ENCODE measurements at places on chromosomes 2 and 18.

- DNase-seq = no peak
Observed at GRCh38 chr2:144162652-144163051, 357.3 kb downstream of the ZEB2 start.

DNA sequence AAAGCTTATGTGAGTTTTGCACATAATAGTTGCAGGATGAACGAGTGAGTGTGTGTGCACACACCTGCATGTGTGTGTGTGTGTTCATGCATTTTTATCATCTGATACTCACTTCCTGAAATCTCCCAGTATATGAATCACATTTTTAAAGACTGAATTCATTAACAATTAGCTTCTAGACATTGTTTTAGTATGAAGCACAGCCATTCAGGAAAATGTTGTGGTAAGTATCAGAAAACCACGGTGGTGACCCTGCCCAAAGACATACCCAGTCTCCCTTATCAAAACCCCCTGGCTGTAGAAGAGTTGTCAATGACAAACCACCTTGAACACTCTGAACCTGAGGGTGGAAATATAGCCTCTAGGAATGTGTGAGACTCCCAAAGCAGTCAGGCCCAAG lies 220.8 kb downstream of the ALK start:
- DNase-seq = no peak

DNA sequence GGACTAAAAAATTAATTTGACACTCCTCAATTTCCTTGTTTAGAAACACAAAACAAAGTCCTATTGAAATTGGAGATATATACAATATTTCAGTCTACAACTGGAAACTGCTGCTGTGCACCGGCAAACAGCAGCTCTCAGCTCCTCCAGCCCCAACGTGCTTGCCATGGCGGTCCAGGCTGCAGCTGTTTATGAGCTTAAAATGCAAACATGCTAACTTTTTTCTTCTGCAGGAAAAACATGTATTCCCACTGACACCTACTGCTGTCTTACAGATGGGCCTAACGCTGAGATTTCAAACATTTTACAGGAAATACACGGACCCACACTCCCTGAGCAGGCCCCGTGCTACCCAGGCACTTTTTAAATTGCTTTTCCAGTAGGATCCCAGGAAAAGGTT lies 195.5 kb downstream of the BCL11A start:
- DNase-seq = no peak

GRCh38 chr2:234953116-234954031 lies 1.6 kb downstream of the SH3BP4 start:
- DNase-seq = no peak

DNA sequence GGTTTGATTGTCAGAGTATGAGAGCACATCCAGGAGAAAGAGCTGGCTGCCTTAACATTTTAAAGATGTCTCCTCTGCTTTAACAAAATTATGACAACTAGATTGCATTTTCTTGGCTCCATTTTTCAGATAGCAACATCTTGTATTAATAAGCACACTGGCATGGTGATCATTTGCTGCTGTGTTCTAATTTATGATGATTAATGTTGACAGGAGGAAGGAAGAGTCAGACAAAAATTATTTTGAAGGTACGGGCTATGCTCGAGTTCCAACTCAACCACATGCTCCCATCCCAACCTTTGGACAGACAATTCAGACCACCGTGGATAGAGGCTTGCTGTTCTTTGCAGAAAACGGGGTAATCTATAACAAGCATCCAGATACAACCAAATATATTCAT lies 98.2 kb upstream of the TTC39C start:
- no peak for DNase-seq

DNA sequence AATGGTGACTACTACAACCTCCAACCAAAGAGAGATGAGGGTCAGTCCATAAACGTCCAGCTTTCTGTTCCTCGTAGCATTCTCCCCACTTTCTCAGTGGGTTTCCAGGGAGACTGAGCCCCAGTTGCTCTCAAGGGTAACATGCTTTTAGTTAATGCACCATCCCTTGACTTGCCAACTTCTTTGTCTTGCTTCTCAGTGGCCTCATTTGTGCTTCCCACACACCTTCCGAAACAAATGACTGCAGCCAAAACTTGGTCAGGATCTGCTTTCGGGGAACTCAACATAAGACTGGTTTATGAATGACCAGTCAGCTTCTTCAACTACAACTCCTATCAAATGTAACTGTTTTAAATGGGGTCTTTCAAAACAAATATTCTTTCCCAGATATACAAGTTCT lies 94.1 kb downstream of the COL6A3 start:
- no peak for DNase-seq

GRCh38 chr18:741931-742512 lies 29.6 kb upstream of the ENOSF1 start:
- no peak for DNase-seq

DNA sequence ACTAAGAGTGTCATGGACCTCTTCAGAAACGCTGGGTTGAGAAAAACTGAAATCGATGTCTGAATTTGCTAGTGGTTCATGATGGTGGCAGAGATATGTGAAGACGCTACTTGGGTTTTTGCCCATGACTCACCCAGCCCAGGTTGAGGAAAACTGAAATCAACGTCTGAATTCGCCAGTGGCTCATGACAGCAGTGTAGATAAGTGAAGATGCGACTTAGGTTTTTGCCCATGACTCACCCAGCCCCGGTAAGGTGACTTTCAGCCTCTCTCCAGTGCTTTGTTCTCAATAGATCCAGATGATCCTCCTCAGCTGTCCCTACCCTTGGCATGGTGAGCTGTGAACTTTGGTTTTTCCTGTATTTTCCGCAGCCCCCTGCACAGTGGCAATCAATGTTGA lies 105.3 kb upstream of the SIX3 start:
- no peak for DNase-seq

GRCh38 chr2:185860321-185860720 lies 121.7 kb downstream of the FSIP2 start:
- no peak for DNase-seq

GRCh38 chr2:52082646-52083045 lies 1050.7 kb upstream of the NRXN1 start:
- no peak for DNase-seq

- DNase-seq = no peak
Observed at GRCh38 chr2:80007777-80008503, 296.6 kb downstream of the LRRTM1 start.

- DNase-seq = peak; percentile 32
Observed at GRCh38 chr18:45449418-45450227, 165.7 kb upstream of the SLC14A2 start.

GRCh38 chr2:224775647-224776046 lies 59.5 kb upstream of the CCDC195 start:
- no peak for DNase-seq

DNA sequence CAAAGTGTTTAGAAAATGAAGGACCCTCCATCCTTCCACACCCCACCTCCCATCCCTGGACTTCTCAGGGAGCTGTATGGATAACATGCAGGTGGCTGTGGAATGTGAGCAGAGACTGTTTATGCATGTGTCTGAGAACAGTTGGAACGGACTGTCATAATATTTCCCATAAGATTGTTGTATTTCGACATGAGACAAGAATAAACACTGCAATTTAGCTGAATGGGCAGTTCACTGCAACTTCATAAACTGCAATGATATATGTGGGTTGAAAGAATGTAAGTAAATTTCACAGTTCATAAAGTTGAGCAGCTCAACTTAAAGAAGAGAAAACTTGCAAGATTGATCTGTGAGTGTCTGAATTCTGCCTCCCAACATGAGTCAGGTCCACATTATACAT lies 74.6 kb downstream of the MEP1B start:
- DNase-seq = no peak

- no peak for DNase-seq
Observed at GRCh38 chr18:6570581-6571238, 156.0 kb upstream of the L3MBTL4 start.

- no peak for DNase-seq
Observed at GRCh38 chr2:68438455-68439303, 28.4 kb downstream of the FBXO48 start.

- DNase-seq = no peak
Observed at GRCh38 chr2:41720331-41721251, 327.2 kb upstream of the PKDCC start.

DNA sequence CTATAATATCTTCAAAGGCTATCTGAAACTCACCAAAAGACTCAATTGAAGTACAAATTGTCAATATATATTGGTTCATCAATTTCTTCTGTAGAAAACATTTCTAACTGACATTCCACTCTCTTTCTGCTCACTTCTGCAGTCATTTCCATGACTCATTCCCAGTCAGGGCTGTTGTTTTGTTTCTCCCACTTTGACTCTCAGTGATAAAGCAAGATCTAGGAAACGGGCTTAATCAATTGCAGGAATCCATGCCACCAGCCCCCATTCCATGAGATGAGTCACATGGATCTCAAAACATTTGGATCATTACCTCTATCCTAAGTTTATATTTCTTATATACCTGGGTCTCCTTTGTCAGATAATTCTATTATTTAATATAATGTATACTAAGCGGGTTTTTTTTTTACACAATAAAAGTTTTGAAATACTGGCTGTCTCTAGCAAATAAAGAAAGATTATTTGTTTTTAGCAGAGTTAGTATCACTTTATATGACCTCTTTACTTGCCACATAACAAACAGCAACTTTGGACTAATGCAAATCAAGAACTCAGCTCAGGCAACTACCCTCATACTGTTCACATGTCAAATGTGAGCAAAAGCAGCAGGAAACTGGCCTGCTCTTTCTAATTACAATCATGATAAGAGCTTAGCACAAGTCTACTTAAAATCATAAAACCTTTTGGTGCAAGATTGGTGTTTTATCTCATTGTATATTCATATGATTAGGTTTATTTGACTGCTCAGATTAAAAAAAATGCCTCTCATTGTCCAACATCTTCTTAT lies 251.1 kb upstream of the PIK3C3 start:
- DNase-seq = no peak

DNA sequence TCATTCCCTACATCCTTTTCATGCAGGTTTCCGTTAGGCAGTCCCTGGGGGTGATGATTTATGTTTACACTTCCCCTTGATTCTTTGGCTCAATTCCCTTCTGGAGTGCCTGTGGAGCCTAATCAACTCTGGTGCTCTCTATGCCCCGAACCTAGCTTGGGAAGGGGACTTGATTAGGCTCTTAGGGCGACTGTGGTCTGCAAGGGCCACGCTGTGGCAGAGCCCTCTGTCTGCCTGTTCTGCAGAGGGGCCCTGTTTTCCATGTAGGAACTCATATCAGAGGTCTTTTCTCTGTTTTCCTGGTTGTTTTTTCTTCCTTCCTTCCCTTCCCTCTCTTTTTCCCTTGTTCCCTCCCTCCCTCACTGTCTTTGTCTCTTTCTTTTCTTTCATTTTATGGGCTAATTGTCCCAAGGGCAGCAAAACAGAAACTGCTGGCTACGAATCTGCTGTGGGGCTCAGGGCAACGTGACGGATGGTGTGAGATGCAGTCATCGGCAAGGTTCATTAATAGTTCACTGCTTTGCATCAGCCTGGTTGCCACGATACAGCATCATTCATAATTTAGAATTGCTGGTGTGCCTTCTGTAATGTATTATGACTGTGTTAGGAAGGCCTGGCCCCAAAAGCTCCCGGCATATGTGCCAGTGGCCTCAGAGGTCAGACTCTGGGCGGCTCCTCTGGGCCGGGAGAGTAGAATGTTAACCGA lies 134.5 kb downstream of the NAPG start:
- DNase-seq = no peak
